Activated T-helper 1 cell treated with anti-CD3 and anti-CD28 coated beads, Interleukin-2, amount 50 U/mL, for 16 hours (primary cell): ENCODE measurements at places on chromosomes 2 and 18.

- DNase-seq, result no peak
Observed at GRCh38 chr2:105384861-105385260, 14.0 kb downstream of the FHL2 start.

DNA sequence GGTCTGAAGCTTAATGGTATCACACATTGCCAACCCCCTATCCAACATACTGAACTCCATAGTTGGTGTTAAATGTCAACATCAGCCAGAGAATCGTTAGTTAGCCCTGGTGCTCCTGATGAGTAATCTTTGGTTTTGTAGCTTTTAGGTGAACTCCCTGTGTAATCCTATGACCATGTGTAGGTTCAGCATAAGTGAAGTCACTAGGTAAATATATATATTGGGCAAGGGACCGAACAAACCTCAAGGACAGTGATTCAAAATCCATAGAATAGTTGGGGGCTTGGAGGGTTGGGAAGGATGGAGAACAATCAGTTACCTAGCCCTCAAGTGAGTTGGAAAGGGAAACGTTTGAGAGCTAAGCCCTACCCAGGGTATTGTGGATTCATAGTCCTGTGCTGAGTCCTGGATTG, 16.0 kb upstream of the AP1S3 start:
- no peak for DNase-seq

- no peak for DNase-seq
Observed at GRCh38 chr18:40243607-40244006, 1711.4 kb upstream of the PIK3C3 start.

- DNase-seq, result no peak
Observed at GRCh38 chr2:138137949-138138348, 173.7 kb downstream of the HNMT start.

GRCh38 chr18:68147728-68148127, 567.2 kb downstream of the TMX3 start:
- DNase-seq, result no peak
